ENCODE measurements at places on chromosomes 4 and X.

DNA sequence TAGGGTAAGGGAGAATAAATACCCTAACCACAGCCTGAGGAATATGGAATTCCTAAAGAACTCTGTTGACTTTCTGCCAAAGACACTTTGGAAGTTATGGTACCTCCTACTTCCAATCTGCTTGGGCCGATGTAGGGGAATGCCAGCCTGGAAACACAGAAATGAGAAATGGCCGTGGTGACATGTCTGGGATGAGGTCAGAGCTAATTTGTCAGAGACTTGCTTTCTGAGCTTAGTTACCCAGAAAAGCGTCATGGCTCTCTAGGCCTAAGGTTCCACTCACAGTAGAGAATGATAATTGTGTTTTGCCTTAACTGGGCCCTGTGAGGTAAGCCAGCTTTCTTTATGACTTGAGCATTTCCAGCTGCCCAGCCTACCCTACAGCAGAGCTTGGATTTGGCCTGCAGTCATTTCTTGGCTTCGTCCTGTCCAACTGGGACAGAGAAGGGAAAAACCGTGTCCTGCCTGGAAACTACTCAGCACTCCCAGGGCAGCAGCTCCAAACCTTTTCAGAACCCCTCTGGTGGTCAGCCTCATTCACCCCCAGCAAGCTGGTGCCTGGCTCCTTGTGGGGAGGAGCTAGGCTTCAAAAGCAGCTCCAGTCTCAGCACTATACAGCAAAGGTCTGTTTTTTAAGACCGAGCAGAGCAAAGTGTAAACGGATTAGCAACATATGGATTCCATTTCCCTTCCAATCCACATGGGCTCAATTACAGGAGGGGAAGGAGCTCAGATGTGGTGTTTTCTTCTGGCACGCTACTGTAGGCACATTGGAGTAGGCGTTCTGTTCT is 92.3 kb downstream of the RLIM start:
- DNase-seq: no peak

DNA sequence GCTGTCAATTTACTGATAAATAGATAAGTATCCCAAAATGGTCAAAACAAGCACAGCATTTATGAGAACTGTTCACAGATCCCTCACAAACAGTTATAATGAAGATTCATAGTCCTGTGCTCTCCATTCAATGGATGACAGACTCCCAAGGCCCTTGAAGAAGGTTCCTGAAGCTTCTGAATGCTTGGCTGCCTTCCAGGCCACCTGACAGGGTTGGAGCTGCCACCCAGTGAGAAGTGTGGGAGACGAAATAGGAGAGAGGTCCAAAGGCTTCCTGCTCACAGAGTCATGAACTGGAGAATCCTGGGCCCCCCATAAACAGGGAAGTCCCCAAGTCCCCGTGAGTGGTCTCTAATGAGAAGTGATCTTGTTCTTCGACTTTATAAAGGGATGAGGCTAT is 26.0 kb upstream of the ANXA3 start:
- no peak for DNase-seq

- no peak for DNase-seq
Measured at GRCh38 chr4:138671606-138672084, 343.9 kb upstream of the NOCT start.

GRCh38 chr4:23382879-23383278 is 507.0 kb downstream of the PPARGC1A start:
- no peak for DNase-seq

GRCh38 chr4:7978489-7978888 is 38.8 kb upstream of the AFAP1 start:
- DNase-seq: no peak

DNA sequence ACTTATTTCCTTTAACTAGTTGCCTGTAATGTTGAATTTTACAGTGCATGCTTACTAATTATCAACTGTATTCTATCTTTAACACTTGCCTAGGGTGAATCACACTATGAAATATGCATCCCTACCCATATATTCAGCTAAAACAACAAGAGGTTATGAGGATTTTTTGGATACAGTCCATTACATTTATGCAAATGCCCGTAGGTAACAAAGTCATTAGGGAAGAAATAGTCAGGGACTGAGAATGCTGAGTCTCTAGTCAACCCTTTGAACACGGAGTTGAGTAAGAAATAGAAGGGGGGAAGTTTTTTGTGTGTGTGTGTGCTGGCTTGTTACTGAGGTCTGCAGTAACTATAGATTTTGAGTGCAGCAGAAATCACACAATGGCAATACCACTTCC is 26.1 kb upstream of the CBLL2 start:
- no peak for DNase-seq

GRCh38 chr4:101345271-101345595 is 2.1 kb downstream of the PPP3CA start:
- DNase-seq: no peak

- no peak for DNase-seq
Measured at GRCh38 chr4:178448372-178449035, 1006.3 kb upstream of the AGA start.

- no peak for DNase-seq
Measured at GRCh38 chrX:134388161-134389109, 71.5 kb upstream of the HPRT1 start.

DNA sequence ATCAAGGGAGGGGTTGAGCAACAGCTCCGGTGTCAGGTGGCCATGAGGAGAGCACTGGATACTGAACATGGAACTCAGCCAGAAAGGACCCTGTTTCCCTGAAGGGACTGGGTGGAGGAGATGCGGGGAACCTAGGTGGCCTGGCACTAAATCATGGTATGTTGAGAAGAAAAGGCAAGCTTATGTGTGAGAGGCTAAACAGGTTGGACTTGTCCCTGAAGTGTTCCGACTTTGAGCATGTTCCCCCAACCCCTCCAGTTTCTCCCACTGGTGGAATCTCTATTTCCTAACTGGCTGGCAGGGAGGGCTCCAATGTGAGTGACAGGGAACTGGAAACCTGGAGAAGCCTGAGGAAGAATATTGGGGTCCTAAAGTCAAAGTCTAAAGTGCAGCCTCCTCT is 69.5 kb downstream of the PLAC1 start:
- no peak for DNase-seq

- no peak for DNase-seq
Measured at GRCh38 chrX:132009350-132009749, 13.8 kb upstream of the STK26 start.

- DNase-seq: no peak
Measured at GRCh38 chrX:19545651-19546050, 30.3 kb upstream of the MAP3K15 start.

DNA sequence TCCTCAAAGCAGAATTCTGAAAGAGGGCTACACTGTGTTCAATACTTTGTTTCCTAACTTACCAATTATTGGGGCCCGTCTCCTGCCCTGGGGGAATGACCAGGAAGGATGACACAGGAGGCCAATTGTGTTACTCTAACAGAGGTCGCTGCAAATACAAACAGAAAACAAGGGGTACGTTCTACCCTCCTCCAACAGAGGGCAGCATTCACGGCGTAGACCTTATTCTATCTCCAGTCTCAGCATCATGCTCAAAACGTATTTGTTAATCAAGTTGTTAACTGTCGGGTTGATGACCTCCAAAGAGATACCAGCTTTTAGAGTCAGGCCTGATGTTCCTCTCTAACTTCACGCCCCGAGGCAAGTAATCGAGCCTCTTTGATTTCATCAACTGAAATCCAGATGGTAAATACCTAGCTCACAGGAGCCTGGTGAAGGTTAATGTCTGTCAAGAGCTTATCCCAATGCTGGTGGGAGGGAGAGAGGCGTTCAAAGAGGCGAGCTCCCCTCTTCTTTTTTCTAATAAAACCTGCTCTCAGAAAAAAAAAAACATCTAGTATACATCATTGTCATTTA is 181.0 kb upstream of the KCNIP4 start:
- DNase-seq: no peak

GRCh38 chrX:24694825-24695224 is 1.1 kb downstream of the POLA1 start:
- no peak for DNase-seq

GRCh38 chr4:42280327-42281095 is 116.8 kb upstream of the SHISA3 start:
- no peak for DNase-seq

- DNase-seq: no peak
Measured at GRCh38 chr4:168092176-168092712, at the start of gene ANXA10. TSS of gene ANXA10 (plus strand) at chr4:168092537. CDS start at chr4:168092701, 164 bp downstream.

DNA sequence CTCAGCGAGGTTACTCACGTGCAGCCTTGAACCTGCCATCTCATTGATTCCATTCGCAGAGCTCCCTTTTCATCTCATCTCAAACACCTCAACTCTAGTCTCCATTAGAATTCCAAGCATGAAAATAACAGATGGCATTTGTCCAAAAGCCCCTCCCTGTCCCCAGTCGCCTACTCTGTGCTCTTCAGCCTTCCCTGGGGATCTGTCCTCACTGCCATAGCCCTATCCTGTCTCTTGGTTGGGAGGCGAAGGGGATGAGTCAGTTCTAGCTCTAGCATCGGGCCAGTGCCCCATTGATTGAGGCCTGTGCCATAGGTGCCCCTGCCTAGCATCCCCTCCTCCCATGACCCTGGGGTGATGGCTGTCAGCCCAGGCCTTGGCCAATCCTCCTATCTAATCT is 134.0 kb upstream of the PJA1 start:
- DNase-seq: no peak

Measured in ureter (tissue), 1 donor.